ENCODE measurements at places on chromosomes 12 and 14.
A peak's percentile ranks its signal among the peaks of the same experiment; 100 is the strongest.

GRCh38 chr12:127487031-127487430, 779.9 kb upstream of the TMEM132C start:
- no peak for DNase-seq

DNA sequence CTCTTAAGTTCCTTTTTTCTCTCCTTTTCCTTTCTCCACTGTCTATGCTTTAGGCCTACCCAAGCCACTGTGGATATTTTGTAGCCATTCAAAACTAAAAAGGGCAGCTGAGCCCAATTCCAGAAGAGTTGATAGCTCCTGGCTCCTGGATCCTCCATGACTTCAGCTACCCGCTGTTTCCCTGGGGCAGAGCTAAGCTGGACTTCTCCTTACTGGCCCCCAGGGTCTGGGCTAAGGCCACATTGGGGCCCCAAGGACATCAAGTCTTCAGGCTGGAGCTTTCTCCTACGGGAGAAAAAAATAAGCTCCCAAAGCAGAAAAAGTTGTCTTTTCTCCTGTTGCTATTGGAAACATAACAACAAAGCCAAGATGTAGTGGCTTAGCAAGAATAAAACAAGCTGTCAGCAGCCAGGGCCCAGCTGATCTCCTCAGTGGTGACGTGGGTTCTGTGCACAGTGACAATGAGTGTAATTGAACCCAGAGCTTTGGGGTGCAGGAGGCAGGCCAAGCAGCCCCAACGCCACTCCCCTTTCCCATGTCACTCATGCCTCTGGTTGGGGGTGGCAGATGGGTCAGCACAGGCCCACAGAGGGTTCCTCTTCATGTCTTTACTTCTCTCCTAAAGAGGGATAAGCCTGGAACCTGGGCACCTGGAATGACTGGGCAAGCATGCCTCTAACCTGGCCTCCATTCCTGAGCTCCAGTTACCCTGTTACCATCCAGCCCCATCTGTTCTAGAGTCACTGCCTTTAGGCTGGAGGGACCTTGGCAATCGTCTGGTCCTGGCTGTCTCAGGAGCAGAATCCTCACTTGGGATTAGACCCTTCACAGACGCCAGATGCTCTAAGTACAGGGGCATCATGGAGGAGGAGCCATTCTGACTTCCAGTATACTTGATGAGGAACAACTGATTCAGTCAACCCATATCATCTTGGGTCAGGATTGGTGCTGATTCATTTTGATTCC, 171.2 kb downstream of the ZFP36L1 start:
- peak; percentile 88 for DNase-seq

DNA sequence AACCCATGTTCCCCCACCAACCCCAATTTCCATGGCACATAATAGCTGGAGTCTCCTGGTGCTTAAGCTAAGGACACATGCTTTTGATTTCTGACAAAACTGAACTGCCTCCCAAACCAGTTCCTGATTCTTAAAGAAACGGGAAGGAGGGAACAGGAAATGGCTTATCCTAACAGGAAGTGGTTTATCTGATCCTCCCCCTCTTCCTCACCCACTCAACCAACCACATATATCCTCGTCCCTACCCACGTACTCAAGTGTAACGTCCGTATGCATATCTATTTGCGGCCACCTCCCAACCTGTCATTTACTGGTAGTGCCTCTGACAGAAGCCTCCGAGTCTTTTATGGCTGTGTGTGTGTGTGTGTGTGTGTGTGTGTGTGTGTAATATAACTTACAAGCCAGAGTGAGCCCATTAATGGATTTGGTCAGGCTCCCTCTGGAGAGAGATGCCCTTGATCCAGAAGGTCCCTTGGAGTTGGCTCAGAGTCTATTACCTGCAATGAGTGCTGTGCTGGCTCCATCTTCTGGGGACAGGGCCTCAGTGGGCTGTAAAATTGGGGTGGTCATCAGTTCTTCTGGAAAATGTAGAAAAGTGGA, 7.7 kb downstream of the DAZAP2 start:
- peak; percentile 23 for DNase-seq

- DNase-seq, result no peak
These were observed 37.7 kb downstream of the GYS2 start for GRCh38 chr12:21566907-21567394.

GRCh38 chr12:69471076-69471430, 865 bp downstream of the FRS2 start:
- DNase-seq, result no peak

DNA sequence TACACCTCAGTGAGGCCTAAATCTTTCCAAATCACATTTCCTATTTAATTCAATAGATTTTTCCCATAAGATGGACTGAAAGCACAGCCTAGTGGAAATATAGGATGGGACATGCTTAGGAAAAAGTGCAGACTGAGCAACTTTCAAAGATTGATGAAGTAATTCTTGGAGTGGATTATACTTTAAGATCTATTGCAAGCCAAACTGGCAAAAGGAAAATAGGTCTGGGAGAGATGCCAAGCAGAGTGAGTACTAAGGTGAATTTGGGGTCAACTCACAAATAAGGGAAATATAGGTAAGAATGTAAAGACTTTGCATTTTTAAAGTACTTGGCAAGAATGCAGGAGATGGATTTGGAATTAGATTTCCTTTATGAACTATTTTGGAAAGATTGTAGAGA, 170.2 kb upstream of the FOXG1 start:
- DNase-seq, result no peak

GRCh38 chr14:55347748-55348147, 63.9 kb downstream of the ATG14 start:
- DNase-seq, result no peak

GRCh38 chr12:28708918-28709371, 440.1 kb upstream of the FAR2 start:
- peak; percentile 73 for DNase-seq

GRCh38 chr12:72110937-72111650, 161.1 kb upstream of the TRHDE start:
- DNase-seq, result no peak

DNA sequence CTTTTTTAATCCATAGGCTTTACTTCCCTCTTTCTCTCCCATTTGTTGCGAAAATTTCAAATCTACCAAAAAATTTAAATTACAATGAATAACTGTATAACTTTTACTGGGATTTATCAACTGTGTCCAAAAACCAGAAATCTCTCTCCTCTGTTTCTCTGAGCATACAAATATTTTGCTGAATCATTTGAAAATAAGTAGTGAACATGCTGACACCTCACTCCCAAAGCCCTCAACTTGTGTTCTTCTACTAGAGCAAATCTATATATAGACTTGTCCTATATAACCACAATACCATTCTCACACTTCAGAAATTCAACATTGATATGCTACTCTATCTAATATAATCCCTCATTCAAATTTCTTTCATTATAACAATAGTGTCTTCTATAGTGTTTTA, 53.1 kb downstream of the SLCO1C1 start:
- DNase-seq, result no peak

GRCh38 chr14:104899781-104900180, 24.9 kb upstream of the PLD4 start:
- no peak for DNase-seq

- no peak for DNase-seq
These were observed 261.2 kb downstream of the DPF3 start for GRCh38 chr14:72632727-72633126.

- DNase-seq, result no peak
These were observed 404.9 kb upstream of the TMPO start for GRCh38 chr12:98110536-98110935.

DNA sequence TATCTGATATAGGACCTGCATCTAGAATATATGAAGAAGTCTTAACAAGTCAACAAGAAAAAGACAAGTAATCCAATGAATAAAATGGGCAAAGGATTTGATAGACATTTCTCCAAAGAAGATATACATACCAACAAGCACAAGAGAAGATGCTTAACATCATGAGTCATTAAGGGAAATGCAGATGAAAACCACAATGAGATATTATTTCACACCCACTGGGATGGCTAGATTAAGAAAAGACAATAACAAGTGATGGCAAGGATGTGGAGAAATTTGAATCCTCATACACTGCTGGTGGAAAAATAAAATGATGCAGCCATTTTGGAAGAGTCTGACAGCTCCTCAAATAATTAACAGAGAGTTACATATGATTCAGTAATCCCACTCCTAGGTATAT, 502.6 kb downstream of the FUT8 start:
- DNase-seq, result no peak

DNA sequence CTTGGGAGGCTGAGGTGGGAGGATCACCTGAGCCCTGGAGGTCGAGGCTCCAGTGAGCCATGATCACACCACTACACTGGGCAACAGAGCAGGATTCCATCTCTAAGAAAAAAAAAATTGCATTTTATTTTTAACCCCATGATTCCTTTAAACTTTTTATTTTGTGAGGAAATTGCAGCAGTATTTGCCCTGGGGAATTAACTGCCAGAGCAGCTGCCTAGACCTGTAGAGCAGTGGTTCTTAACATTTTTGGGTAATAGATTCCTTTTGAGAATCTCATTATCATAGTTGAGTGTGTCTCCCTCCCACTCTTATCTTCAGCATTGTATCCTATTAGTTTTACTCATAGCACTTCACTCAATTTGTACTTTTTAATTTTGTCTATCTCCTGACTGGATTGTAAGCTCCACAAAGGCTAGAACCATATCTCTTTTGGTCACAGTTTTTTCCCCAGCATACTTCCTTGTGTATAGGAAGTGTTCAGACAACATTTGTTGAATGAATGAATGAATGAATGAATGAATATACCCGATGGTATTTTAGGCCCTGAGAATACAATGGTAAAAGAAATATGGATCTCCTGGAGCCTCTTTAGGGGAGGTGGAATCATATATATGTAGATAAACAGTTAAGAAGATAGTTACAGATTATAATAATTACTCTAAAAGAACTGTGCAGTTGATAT, 40.6 kb downstream of the BRMS1L start:
- no peak for DNase-seq

- DNase-seq, result no peak
These were observed 504.0 kb downstream of the PCNX1 start for GRCh38 chr14:71411285-71411595.

- DNase-seq, result no peak
These were observed 343.2 kb upstream of the TMTC1 start for GRCh38 chr12:30126944-30127343.

DNA sequence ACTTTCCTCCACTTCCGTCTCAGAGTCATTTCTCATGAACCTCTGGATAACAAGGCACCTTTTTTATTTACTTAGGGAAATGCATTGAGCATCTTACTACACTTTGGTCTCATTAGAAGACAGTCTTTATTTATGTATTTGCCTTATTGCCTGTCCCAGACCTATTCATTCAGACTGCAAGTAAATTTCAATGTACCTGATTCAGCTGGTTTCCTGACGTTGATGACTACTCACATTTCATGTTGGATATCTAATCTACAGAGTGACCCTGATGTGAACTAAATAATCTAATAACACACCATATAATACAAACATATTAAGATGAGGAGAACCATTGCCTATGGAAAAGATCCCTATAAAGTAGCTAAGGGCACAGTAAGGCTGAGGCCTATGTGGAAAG, 267.7 kb downstream of the SLC6A15 start:
- no peak for DNase-seq

- peak; percentile 58 for DNase-seq
These were observed 832 bp upstream of the SYT1 start for GRCh38 chr12:78863482-78864402.

- DNase-seq, result no peak
These were observed 25.6 kb downstream of the CRADD start for GRCh38 chr12:93702707-93703315.

GRCh38 chr14:54637270-54638134, 70.6 kb downstream of the SAMD4A start:
- DNase-seq, result no peak

- peak; percentile 93 for DNase-seq
These were observed 15.7 kb downstream of the TBX3 start for GRCh38 chr12:114668151-114668885.

All from AG20443 (cell line).